ENCODE measurements at places on chromosomes 4 and X.

GRCh38 chr4:4361883-4362282 is 25.0 kb upstream of the NSG1 start:
- no peak for DNase-seq

GRCh38 chr4:123699880-123700771 is 303.5 kb downstream of the SPRY1 start:
- DNase-seq, result peak; percentile 55

GRCh38 chrX:39771089-39771488 is 326.7 kb downstream of the BCOR start:
- no peak for DNase-seq

GRCh38 chr4:15010038-15010585 is 7.8 kb downstream of the CPEB2 start:
- DNase-seq, result no peak

GRCh38 chr4:141541851-141542250 is 94.5 kb upstream of the IL15 start:
- DNase-seq, result no peak

- no peak for DNase-seq
These were observed 59.0 kb downstream of the RNF150 start for GRCh38 chr4:141074098-141074878.

GRCh38 chr4:8836664-8837171 is 34.9 kb downstream of the HMX1 start:
- no peak for DNase-seq

DNA sequence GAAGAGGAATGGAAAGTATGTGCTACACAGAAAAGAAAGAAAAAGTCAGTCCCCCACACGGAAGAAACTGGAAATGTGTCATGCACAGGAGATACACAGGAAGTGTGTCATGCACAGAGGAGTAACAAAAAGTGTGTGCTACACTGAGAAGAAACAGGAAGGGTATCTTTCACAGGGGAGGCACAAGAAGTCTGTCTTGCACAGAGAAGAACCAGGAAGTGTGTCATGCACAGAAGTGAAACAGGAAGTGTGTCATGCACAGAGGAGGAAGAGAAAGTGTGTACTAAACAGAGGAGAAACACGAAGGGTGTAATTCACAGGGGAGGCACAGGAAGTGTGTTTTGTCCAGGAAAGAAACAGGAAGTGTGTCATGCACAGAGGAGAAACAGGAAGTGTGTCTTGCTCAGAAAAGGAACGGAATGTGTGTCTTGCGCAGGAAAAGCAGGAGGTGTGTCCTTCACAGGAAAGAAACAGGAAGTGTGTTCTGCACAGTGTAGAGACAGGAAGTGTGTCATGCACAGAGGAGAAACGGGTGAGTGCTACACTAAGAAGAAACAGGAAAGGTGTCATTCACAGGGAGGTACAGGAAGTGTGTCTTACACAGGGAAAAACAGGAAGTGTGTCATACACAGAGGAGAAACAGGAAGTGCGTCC is 527.2 kb upstream of the PRKX start:
- no peak for DNase-seq

- DNase-seq, result no peak
These were observed 9.6 kb upstream of the DLG3 start for GRCh38 chrX:70434914-70435586.

DNA sequence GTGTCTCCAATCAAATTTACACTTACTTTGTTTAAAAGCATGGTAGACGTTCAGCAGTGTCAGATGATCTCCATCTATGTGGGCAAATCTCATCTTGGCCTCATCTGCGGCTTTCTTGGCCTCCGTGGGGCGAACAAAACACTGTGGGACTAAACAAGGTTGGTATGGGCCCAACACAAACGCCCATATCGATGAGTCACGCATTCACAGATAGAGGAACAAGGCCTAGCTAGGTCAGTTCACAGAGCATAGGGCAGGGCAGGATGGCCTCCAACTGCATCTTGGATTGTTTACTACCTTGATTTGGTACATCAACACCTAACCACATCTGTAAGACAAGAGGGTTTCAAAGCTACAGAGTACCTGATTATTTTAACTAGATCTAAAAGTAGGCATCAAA is 47.3 kb downstream of the DHX15 start:
- no peak for DNase-seq

DNA sequence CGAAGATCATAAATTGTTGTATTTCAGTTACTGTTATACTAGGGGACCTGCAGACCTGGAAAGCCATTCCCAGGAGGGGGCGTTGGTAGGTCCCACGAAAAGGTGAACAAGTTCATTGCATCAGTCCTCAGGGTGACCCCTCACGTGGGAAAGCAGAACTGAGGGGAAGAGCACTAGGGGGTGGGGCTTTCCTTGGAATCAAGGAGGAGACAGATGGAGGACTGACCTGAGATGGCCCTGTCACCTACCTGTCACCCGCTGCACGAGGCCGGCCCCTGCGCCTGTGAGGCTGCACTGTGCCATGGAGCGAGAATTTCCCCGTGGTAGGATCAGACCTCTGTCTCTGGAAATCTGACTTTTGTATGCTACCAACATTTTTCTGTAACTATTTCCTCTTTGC is 41.8 kb upstream of the CLDN24 start:
- DNase-seq, result no peak

- DNase-seq, result no peak
These were observed 222.2 kb downstream of the IDS start for GRCh38 chrX:149282909-149283308.

DNA sequence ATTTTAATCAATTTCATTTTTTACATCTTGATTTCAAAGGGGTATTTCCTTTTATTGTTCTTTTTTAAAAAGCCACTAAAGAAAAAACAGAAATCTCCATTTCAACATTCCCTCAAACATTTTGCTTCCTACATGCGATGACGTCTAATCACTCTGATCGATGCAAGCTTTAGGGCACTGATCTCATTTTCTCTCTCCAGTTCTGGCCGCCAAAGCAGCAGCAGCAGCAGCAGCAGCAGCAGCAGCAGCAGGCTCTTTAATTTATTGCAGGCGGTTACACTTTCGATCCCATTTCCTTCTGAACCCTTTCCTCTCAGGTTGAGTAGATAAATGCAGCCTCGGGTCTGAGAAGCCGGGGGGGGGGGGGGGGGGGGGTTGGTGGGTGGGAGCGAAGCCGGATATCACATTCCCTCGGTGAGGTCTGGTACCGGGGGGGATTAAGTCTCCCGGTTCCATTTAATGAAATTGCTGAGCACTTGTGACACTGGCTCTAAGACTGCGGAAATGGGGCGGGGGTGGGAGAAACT is 3.4 kb upstream of the PCDH7 start:
- DNase-seq, result peak; percentile 72

GRCh38 chr4:117324851-117325491 is 239.6 kb upstream of the TRAM1L1 start:
- DNase-seq, result no peak

GRCh38 chr4:73257651-73258435 is 755 bp downstream of the ANKRD17 start:
- peak; percentile 74 for DNase-seq
